ENCODE measurements at places on chromosomes 7 and 10.

DNA sequence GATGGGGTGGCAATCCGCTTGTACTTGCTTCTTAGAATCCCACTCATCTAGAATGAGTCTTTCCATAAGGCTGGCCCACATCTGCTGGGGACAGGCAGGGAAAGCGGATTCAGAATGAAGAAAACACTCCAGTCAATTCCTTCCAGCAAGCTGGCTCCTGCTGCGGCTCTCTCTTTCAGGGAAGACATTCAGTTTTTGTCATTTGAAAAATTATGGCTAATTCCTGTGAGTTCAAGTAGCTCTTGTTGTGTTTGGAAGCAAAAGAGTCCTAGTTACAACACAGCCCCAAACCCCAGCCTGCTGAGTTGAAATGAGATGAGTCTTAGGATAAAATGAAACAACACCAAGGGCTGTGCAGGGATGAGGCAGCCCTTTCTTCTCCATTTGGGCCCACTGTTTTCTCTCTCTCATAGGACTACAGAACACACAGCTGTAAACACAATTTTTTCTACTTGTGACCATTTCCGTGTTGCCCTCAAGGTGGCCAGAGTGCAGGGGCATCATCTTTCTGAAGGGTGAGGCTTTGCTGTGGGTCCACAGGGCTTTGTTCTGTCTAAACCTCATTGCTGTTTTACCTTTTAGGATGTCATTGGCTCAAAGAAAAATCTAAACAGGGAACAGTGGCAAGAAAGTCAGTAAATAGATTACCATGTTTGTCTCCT lies 90.8 kb upstream of the EEPD1 start:
- DNase-seq: no peak

GRCh38 chr10:49243139-49243538 lies 54.9 kb upstream of the TMEM273 start:
- no peak for DNase-seq

DNA sequence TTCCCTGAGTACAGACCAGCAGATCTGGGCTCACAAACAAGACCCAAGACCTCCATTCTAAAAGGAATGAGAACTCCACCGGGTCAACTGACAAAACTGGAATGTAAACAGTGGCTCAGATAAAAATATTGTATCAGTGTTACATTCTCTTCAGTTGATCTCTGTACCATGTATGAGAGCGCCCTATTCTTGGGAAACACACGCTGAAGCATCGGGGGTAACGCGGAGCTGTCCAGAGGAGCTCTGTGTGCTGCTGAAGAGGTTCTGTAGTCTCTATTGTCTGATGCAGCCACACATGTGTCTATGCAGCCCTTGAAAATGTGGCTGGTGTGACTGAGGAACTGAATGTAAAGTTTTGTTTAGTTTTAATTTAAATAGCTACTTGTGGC lies 39.7 kb downstream of the HIPK2 start:
- no peak for DNase-seq

- DNase-seq: no peak
These were observed 250.4 kb downstream of the ELMO1 start for GRCh38 chr7:37198041-37198905.

DNA sequence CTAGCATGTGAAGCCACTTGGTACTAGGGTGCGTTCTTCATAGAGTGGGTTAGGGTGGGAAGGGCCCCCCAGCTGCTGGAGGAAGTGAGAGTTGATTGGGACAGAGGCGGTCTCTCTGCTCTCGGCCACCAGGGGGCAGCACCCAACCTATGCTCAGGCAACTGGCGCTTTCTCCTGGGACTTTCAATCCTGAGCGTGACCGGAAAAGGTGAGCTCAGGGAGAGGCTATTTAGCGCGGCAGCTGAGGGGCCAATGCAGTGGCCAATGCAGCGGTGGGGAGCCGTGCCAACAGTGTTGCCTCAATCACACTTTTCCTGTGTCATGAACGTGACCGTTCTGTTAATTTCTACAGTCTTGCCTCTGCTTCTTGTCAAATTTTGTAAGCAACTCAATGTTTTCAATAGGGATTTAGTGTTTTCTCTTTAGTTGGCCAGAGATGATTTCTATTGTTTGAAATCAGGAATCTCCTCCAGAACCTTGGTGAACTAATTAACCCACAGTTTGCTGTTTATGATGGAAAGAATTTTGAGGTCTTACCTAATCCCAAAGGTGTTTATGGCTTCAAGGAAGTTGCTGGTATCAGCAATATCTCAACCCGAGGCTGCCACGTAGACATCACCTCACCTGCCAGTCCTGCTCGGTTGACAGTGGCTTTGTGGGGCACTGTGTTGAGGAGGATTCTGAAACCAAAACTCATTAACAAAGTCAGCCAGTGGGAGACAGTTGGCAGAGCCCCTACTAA lies 67.9 kb upstream of the PDZD8 start:
- no peak for DNase-seq

DNA sequence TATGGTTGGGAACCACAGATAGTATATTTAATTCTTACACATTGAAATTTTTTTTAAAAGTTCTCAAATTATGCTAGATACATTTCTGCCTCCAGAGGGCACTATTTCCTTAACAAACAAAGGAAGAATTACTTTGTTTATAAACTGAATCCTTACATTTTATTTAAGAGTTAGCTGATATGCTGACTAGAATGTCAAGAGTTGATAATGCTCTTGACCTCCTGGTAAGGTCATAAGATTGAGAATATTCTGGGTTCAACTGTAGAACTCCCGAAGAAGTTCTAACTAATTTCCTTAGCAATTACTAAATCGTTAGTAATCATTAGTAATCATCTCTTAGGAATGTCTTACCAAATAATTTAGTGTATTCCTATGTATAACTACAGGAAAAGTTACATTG lies 95.3 kb upstream of the CYP26C1 start:
- no peak for DNase-seq

- DNase-seq: no peak
These were observed 62.4 kb upstream of the SDK1 start for GRCh38 chr7:3238525-3239210.

DNA sequence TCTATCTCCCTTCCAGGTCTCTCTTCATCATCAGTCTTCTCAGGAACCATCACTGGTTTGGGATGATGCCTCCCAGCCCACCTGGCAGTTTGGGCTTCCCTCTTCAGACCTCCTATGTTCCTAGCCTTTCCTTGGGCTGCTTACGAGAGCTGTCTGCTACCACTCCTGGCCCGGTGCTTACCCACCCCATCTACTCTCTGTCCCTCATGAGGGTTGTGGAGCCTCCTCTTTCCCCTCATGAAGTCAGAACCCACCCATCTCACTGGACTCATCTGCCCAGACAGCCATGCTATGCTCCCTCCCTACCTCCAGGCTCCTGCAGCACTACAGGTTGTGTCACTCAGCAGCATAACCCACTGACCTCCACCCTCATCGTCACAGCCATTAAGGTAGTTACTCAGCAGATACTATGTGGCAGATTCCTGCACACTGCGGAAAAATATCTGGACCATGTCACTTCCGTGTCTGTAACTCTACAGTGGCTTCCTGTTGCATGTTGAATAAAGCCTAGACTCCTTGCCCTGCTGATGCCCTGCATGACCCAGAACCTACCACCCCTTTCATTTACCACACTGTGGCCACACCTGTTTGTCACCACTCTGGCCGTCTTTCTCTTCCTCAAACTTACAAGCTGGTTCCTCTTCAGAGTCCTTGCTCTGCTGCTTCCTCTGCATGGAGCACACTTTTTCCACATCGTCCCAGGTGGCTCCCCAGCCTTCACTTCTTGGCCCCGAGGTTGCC lies 2.0 kb downstream of the DBNL start:
- no peak for DNase-seq

DNA sequence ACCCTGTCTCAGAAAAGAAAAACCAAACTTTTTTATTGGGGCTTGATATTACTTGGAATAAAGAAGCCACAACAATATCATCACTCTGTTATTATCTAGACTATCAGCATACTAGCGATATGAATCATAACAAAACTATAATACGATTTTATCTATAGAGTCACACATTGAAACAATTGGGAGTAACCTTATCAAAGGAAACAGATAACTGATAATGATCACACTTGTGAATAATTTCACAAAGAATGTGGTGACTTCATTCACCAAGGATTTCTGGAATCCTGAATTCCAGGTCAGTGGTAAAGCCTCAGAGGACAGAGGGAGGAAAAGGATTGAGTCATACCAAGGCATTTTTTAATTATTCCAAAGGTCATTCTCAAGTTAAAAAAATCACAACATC lies 32.1 kb upstream of the NMT2 start:
- DNase-seq: no peak

GRCh38 chr10:12181065-12181775 lies 14.5 kb downstream of the NUDT5 start:
- no peak for DNase-seq

DNA sequence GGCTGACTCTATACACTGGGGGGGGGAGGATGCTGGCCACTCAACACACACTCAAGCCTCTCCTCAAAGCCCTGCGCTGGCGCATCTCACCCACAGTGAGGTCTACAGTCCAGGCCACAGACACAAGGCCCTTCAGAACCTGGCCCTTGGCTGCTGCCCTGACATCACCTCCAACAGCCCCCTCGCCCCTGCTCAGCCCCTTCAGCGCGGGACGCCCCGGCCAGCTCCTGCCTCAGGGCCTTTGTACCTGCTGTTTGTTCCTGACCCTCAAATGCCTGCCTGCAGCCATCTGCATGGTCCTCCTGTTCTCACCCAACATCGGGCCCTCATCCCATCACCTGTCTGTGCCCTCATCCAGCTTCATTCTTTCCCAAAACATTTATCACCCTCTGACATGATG lies 572.6 kb downstream of the DNAJB6 start:
- no peak for DNase-seq

DNA sequence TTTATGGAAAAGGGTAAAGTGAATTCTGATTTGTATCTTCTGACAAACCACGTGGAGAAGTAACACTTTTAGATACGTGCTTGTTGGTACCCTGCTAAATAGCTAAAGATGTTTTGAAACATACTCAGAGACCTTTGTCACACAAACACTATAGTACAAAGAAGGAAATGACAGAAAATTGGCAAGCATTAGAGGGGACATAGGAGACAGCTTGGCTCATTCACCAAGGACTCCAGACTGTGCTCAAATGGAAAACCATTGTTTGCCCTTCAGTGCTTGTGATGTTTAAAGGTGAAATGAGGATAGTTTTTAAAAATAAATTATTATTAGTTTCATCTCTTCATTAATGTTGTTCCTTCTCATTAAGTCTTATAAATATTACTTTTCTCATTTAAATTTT lies 34.0 kb upstream of the CD36 start:
- no peak for DNase-seq

- DNase-seq: no peak
These were observed 252.5 kb downstream of the PAXIP1 start for GRCh38 chr7:154750353-154750801.

DNA sequence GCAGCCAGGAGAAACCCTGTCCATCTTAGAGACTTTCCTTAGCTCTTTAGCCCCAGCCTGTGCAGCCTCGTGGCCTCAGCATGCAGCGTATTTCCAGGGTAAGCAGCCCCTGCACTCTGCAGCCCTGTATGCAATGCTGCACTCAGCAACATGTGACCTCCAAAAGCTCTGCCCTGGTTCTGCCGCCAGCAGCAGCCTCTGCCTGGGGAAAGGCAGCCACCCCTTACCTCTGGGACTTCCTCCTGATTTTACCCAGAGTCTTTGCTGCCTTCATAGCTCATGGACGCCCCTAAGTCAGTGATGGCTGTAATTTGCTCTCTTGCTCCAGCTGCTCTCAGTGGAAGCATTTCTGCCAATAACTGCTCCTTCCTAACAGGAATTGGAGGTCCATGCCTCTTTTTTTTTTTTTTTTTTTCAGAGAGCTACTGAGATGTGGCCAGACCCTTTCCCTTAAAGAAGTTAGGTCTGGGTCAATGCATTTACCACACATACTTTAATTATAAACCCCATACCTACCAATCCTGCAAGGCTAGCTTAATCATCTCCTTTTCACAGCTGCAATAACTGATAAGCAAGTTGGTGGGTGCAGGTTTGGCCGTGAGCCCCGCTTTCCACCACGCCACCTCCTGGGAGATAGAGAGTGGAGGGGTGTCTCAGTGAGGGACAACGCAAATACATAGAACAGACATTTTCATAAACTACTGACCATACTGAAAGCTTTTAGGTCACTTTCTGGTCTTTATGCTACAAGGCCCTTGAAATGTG lies 71.7 kb downstream of the RAMP3 start:
- DNase-seq: no peak

GRCh38 chr7:65722361-65722792 lies 150.5 kb upstream of the VKORC1L1 start:
- DNase-seq: no peak

DNA sequence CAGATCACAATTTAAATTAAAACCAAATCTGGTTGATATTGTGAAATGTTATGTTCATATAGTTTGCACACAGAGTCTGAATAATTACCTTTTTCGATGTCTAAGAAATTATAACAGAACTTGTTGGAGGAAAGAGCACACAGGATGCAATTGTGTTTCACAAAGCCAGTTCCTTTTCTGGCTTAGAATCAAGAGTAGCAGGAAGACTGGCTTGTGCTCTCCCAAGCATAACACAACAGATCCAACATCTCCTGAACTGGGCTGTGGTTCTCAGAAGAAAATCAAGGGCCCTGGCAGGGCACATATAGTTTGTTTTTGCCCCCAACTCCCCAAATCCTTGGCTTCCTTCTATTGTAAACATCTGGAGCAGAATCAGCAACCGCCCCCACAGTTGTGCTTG lies 62.7 kb downstream of the LRRC4 start:
- no peak for DNase-seq

DNA sequence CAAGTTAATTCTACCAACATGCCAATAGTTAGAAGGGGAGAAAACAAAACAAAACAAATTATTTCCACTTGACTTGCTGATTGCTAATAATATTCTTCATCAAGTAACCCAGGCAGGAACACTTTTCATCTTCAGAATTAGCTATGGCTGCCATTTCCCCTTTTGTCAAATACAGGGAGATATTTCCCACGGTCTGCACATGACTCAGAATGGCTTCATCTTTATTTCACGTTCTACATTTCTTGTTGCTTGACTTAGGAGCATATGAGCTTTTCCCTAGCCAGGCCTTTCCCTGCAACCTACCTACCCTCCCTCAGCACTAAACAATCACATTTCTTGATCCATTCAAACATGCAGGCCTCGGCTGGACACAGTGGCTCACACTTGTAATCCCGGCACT lies 6.5 kb downstream of the CPVL start:
- no peak for DNase-seq

DNA sequence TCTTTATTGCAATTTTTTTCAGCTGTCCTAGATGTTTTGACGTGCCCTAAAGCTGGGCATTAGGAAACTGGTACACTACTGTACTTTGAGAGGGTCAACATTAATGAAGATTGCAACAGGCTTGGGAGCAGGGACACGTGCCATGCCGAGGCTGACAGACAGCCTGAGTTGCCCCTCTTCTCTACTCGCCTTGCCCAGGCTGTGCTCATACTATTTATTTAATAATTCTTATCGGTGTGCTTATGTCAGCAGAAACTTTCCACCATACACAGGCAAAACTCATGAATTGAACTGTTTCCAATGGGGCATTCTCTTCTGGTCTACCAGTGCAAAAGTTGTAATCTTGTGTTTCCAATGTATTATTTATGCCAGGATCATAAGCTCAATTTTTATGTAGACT lies 24.4 kb downstream of the C7orf57 start:
- DNase-seq: no peak
